ENCODE measurements at places on chromosomes 4 and X.

- no peak for DNase-seq
Measured at GRCh38 chr4:54509057-54509456, 148.7 kb upstream of the KIT start.

- DNase-seq, result no peak
Measured at GRCh38 chr4:173508386-173509035, 21.5 kb downstream of the HAND2 start.

DNA sequence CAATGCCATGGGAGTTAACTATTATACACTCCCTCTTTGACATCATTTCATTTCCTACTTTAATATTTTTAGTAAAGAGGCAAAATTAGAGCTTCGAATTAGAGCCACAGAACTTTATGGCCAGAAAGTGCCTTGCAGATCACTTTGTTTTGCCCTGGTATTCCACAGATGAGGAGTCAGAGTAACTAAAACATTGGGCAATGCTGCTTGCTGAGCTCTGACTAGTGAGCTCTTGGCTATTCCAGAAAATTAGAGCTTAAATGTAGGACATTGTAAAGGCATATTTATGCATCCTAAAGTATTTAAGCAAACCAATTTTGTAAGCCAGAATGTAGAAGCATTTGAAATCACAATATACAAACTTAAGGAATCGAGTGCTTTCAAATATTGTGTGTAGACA lies 6.3 kb upstream of the ZNF827 start:
- no peak for DNase-seq

DNA sequence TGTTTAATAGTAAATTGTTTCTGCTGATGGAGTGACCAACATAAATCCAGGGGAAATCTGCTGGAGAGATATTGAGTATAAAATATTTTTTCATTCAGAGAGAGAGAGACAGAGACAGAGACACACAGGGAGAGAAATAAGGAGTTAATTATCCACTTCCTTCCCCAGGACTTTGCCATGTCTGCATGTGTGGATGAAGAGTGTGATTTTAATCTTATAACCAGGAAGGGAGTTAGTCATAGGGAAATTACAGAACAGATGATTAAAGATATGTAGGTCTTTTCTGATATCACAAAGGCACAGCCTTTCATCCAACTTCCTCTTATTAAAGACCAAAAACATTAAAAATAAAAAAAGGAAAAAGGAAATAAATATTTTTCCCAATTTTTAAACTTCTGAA lies 526.3 kb downstream of the SPRY1 start:
- no peak for DNase-seq

DNA sequence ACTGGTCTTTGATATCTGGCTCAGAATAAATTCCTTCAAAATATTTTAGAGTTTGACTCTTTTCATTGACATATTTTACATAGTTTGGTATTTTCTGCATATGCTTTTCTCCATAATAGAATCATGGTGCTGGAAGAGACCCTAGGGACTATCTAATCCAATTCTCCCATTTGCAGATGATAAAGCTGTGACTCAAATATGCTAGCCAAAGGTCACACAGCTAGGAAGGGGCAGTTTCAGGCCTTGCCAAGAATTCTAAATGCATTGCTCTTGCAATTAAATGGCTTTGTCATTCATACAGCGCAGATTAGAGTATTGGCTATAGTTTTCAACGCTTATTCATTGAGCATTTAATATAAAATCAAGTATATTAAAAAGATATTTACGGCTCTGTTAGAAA lies 374.1 kb upstream of the RASGEF1B start:
- no peak for DNase-seq

GRCh38 chrX:19987856-19988255 lies 3.0 kb downstream of the BCLAF3 start:
- no peak for DNase-seq

- no peak for DNase-seq
Measured at GRCh38 chrX:131923614-131924250, 99.4 kb upstream of the STK26 start.

All from GM04504 (cell line).